Stimulated activated CD4-positive, alpha-beta T cell treated with anti-CD3 and anti-CD28 coated beads, Interleukin-15, amount 100 ng/mL, for 48 hours (primary cell): ENCODE measurements at places on chromosomes 5 and 9.

DNA sequence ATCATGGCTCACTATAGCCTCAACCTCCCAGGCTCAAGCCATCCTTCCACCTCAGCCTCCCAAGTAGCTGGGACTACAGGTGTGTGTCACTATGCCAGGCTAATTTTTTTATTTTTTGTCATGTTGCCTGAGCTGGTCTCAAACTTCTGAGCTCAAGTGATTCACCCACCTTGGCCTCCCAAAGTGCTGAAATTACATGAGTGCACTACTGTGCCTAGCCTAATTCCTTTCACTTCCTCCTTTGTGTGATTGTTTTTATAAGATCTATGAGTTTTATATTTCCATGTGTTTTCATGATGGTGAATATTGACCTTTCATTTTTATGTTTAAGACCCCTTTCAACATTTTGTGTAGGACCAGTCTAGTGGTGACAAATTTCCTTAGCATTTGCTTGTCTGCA is 55.2 kb upstream of the IL12B start:
- DNase-seq = no peak

DNA sequence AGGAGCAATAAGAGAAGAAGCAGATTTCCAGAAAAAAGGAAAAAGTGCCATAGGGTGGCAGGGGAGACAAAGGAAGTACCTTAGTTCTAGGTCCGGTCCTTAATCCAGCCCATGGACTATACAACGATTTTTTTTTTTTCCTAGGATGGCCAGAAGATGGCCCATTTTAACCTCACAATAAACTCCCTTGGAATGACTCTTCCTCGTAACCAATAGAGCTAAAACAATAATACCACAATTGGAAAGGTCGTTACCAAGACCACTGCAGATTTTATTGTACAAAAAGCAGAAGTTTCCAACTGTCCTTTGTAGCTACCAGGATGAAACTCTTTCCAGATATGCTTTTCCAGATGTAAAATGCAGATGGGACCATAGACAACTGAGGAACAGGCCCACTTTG is 34.4 kb upstream of the SSBP2 start:
- DNase-seq = no peak

DNA sequence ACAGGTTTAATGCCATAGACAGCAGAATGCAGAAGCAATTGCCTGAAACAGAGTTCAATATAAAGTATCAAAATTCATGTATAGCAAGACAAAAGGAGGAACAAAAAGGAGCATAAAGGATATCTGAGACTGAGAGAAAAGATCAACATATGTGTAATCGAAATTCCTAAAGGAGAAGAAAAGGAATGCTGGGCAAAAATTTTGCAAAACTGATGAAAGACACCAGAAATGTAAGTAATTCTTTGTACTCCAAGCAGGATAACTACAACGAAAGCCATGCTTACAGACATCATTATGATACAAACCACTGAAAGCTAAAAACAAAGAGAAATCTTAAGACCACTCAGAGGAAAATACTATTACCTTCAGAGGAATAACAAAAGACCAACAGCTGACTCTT is 72.8 kb upstream of the MTAP start:
- DNase-seq = no peak

DNA sequence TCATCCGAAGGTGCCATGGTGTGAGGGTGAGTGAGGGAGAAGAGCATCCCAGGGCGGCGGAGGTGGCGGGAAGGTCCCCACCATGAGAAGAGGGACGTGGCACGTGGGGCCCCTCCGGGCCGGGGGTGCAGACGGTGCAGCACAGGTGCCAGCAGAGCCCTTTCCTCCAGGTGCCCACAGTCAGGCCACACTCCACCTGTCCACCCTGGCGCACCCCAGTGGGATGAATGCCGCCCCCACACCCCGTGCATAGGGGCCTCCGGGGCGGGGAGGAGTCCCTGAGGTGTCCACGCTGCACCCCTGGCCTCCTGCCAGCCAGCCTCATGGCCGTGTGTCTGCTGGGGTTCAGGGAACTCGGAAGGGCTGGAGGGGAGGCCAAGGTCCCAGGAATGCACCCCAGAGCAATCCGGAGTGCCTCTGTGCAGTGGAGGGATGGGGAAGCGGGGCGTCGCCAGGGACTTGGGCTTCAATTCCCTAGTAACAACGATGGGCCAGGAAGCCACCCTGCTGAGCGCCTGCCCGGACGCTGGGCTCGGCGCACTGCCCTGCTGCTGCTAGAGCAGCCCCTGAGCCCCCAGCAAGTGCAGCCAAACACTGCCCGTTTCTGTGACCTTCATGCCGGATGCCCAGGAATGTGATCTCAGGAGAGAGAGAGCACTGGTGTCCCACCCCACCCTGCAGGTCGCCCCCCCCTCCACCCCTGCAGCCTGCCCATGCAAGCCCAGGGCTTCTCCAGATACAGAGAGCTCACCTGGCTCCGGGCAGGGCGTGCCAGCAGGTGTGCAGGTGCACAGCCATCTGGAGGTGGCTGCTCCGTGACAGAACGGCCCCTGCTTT is 8.8 kb upstream of the NACC2 start:
- no peak for DNase-seq

DNA sequence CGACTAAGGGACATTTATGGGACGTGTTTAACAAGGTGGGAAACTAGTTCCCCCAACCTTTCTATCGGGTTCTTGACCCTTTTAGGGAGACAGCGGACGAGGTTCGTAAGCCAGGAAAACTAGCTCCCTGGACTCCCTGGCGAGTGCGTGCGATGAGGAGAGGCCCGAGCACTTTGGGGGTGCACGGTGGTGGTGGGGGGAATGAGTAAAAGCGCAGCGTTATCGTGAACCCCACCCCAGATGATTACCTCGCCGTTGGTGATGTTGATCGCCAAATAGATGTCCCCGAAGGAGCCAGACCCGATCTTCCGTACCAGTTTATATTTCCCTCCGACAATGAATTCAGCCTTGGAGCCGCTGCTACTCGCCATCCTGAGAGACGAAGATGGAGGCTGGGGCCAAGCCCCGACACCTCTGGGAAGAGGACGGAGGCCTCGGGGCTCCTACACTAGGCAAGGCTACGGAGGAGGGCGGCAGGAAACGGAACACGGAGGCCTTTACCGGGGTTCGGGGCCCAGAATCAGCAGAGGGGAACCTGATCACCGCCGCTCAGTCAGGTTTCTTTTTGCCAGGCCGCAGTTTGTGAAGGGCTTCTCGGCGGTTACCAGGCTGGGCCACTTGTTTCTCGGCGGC is 529 bp downstream of the CSNK1A1 start:
- no peak for DNase-seq

DNA sequence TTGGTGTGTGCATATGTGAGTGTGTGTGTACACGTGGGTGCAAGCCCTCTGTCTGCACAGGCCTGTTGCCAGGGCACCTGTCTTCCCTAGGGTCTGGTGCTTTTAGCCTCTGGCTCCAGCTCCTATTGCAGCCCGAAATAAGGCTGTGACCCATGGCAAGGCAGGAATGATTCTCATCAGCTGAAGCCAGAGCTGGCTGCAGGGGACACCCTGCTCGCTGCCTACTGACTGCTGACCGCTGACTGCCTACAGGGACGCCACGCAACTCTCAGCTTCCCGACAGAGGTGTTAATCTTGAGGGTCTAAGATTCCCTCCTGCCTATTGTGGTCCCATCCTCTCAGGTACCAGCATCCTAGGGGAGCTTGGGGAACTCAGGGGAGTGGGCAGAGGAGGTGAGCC is at the start of gene MYOZ3:
Gene MYOZ3 (plus strand): TSS at position 166 of the 400 bp plus-strand sequence. CDS start 1,691 bp downstream, outside the sequence.
- DNase-seq = no peak

DNA sequence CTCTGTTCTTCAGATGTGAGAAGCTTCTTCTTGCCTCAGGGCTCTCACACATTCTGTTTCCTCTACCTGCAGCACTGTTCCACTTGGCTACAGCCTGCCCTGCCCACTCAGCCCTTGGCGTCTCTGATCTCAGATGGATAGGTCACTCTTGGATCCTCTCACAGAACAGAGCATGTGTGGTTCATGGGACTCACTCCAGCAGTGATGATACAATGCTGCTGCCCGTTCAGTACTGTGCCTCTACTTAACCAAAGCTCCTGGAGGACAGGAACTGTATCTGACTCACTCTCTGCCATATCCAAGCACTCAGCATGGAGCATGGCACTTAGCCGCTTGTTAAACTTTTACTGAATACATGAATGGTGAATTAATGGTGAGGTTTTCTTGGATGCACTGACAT is 3.4 kb upstream of the SPINK4 start:
- DNase-seq = no peak

DNA sequence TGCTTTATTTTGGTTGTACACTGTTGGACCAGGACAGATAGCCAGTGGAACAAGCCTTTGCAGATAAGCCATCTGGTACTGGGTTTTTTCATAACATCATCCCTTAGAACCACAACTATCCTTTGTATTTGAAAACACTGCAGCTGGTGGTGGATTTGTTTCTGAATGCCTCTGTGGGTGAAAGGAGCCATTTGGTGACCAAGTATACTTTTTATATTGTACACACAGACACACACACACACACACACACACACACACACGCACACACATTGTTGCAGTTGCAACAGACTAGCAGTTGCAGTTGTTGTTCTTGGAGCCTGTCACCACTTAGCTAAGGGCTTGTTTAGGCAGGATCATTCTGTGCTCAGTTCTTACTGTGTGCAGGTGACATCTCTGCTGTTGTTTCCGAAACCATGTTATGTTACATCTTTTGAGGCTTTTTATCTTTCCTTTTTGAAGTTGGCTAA is 22.9 kb upstream of the CAVIN4 start:
- no peak for DNase-seq

DNA sequence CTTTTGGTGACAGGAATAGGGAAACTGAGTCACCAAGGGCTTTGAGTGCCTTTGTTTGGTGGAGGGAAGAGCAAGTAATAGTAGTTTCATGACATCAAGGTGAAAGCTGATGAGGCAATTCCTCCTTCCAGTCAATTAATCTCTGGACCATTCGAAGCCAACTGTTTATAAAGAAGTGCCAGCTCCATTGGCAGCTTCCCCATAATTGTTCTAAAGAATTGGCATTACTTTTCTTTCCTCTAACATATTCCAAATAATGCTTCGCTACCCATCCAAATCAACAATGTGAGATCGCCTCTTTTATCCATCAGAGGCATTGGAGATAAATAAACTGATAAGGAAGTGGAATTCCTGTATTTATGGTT is 132.4 kb downstream of the NPR3 start:
- no peak for DNase-seq

GRCh38 chr5:67364381-67364970 is 167.9 kb upstream of the CD180 start:
- no peak for DNase-seq

DNA sequence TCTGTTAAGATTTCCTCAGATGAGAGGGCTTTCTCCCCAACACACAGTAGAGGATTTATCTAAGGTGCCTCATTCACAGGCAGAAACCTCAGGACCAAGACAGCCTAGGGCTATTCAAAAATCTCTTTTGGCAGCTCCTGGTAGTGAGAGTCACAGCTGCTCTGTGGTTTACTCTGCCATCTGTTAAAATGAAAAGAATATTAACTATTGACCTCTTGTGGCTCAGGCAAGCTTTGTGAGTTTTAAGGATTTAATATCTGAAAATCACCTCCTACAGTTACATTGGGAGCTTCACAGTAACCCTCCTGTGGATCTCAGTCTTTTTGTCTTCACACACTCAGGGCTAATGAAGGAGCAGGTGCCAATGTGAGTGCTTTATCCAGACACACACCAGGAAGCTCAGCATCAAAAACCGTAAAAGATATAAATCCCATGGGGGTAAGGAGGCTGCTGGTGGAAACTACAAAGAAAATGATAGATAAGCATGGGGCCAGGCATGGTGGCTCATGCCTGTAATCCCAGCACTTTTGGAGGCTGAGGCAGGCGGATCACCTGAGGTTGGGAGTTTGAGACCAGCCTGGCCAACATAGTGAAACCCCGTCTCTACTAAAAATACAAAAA is 29.7 kb downstream of the PPP1R2B start:
- no peak for DNase-seq

DNA sequence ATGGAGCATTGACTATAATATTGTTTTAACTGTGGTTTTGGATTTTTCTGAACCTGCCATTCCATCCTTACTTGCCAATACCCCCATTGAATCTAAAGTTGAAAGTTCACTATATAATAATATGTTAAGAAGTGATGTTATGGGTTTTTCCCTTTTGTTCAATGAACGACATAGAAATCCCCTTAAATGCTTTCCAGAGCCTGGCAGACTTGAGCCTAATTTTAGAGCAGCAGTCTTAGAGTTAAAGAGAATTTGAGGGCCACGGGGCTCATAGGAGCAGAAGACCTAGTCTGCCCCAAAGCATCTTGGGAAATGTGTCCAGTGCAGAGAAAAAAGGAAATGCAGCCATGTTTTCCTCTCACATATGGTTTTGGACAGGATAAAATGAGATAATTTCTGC is 146.1 kb upstream of the SLC44A1 start:
- DNase-seq = no peak

- no peak for DNase-seq
Observed at GRCh38 chr5:9046756-9047481, 499.0 kb downstream of the SEMA5A start.
